GDM1 (cell line): ENCODE measurements at places on chromosomes 1 and 21.

GRCh38 chr1:199619223-199619622, 408.3 kb upstream of the NR5A2 start:
- no peak for DNase-seq

DNA sequence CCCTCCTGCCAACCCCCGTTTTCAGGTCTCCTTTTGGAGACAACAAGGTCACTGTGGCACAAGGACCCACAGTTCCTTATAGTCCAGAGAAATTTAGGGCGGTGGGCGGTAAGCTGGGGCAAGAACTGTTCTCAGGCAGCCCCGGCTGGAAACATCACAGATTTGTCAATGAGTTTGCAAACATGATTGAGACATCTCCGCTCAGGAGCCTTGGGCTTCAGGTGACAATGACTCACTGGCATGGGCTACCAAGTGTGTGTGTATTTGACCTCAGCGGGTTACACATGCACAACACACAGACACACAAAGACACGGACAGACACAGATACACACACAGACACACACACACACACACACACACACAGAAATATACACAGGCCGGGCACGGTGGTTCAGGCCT, 58.2 kb upstream of the ABCG1 start:
- DNase-seq, result no peak

- no peak for DNase-seq
Measured at GRCh38 chr21:25965951-25966707, 204.4 kb downstream of the APP start.

DNA sequence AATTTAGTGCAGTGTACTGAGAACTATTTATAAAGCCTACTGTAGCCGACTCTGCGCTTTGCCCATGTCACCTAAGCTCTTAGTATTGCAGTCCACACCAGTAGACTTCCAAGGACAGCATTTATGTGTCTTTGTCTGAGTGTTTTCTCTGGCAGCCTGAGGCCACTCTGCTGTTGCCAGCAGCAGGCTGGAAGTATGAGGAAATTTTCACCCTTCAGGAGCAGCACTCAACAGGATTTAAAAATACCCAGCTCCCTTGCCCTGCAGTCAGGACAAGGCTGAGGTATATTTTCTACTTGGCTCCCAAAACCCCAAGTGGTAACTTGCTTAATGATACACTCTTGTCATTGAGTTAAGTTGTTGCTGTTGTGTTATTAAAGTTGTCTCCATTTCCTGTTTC, 230.1 kb downstream of the SRGAP2C start:
- no peak for DNase-seq

DNA sequence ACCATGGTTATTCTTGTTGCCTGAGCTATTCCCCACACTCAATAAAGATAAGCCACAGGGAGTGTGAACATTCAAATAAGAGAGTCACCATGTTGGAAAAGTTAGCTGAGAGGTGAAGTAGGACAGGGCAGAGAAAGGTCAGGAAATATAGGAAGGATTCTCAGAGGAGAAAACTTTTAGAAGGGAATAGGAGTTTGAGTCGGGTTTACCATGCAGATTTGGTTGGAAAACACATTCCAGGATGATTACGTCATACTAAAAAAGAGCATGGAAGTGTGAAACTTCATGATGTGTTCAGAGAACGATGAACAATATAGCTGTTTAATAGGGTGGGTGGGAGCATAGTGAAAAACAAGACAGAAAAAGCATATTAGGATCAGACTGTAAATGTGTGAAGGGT, 1125.3 kb upstream of the ADGRL2 start:
- DNase-seq, result no peak

GRCh38 chr1:43570277-43570676, 39.6 kb downstream of the PTPRF start:
- no peak for DNase-seq

- no peak for DNase-seq
Measured at GRCh38 chr1:2865571-2866421, 64.3 kb upstream of the TTC34 start.

- no peak for DNase-seq
Measured at GRCh38 chr1:166140251-166140650, 26.6 kb downstream of the FAM78B start.

- DNase-seq, result no peak
Measured at GRCh38 chr1:83760226-83761021, 238.5 kb downstream of the TTLL7 start.

GRCh38 chr1:211739671-211740411, 64.4 kb upstream of the NEK2 start:
- no peak for DNase-seq

DNA sequence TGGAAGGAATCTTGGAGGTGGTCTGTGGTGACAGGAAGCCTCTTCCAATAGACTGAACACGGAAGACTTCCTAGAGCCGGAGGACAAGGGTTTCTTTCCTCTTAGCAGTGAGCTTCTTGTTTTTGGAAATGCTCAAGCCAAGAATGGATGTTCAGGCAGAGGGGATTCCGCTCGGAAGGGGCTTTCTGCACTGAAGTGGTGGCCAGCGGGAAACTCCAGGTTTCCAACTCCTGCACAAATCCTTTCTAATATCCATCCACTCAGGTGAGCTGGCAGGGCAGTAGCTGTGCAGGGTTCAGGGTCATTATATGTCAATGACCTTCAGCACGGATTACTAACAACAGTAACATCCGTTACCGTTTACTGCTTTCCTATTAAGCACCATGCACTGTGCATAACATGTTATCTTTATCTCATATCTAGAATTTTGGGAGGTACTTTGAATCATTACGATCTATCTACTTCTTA, 573 bp upstream of the CPT2 start:
- no peak for DNase-seq

DNA sequence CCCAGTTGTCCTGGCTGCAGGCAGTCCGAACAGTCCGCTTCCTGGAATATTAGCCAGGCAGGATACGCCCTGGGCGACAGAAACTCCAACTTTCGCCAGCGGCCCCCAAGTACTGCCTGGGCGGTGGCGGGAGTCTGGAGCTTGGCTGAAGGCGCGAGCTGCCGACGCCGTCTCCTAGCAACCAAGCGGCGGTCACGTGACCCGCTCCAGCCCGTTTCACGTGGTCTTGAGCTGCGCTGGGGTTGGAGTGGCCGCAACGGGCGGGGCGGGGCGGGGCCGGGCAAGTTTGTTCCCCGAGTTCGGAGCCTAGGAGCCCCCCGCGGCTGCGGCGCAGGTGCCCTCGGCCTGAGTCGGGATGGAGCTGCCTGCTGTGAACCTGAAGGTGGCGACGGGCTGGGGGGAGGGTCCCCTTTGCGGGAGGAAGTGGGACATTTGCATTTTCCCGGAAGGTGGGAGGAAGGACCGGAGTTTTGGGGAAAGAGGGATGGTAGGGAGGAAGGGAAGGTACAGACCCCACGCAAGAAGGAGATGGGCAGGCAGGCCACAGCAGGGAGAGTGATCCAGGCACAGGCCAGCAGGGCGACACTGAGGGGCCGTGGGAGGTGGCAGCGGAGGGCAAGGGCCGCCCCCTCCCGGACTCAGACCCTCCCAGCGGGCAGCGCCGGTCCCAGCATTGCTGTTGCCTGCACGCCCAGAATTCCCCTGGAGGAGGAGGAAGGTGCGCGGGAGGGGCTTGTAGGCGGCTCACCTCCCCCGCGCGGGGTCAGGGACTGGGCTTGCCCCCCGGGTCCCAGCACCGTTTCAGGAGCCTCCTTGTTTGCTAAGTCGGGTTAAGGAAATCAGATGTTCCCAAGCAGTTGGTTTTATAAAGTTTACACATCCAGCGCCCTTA, at the start of gene AGTRAP:
TSS of gene AGTRAP (plus strand) at position 283 of the 892 bp plus-strand sequence. CDS start at position 356, 73 bp downstream.
- peak; percentile 84 for DNase-seq

DNA sequence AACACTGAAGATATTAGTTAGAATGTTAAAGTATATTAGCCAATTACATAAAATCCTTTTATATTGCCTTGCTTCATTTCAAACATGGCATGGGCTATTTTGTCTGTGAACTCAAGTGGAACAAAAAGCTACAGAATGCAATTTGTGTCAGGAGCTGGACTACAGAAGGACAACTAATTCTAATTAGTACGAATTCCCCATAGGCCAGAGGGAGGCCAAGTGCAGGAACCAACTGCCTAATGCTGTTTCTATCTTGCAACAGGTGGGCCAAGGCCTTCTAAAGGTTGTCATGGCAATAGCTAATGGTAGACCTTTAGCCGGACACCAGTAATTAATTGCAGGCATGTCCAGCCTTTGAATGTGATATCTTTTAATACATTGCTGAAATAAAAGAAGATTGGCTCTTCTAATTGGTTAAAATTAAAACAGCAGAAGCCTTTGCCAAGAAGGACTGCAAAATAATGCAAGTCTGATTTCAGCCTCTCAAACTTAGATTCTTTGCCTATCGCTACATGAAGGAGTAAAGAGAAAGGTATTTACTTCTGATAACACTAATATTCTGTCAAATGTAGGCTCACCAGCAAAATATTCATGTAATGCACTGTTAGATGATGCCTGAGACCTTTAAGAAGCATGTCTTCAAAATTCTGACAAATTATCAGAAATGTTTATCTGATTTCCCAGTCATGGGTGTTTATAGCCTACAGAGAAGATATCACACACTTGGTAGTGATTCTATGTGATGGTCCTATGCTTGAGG, 232.1 kb downstream of the LMO4 start:
- no peak for DNase-seq

DNA sequence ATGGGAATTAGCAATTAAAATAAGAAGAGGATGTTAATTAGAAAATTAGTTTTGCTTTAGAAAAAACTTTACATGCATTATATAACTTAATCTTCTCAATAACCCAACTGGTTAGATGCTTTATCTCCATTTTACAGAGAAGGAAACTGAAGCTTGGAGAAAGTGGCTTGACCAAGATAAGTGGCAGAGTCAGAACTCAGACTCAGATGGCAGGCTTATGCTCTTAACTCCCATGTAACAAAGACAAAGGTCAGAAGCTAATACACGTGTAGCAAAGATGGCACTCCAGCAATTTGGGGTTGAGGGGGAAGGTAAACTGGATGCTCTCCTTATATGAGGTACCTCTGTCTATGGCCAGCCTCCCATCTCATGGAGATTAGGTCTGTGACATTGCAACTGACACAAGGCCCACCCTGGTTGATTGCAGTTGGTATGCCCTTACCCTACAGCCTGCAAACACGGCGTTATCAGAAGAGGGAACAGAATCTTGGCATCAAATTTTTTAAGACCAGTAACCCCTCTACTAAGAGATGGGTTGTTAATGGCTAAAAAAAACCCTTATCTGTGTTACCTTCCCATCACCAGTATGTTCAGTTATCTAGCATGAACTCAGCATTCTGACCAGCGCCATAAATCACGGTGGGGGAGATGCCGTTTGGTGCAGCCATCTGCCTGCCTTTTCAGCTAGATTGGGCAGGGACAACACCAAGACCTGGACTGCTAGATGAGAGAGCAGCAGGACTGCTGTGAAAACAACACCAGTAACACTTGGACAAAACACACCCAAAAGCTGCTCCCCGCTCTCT, 97.0 kb downstream of the UBR4 start:
- DNase-seq, result no peak

GRCh38 chr21:45995686-45996179, 14.2 kb downstream of the COL6A1 start:
- DNase-seq, result no peak

- no peak for DNase-seq
Measured at GRCh38 chr1:41950820-41951219, 32.1 kb upstream of the HIVEP3 start.

DNA sequence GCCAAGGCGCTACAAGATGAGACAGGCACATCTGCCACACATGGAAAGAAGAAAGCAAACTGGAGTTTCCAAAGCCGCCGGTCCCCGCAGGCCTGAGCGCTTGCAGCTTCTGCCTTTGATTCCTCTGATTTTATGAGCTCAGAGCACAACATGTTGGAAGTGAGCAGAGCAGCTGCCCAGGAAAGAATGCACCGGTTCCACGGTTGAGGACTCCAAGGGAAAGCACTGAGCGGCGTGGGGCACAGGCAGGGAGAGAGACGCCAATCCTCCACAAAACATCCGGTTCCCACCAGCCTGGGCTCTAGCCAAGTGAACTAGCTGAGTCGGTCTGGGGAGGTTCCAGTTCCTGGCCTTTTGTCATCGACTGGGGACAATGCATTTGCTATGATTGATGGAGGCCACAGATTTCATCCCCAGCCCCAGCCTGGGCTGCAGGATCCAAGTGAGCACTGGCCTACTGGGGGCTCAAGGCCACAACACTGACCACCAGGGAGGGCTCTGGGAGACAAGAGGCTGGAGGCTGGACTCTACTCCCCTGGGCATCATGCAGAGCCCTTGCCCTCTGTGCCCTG, 253.1 kb upstream of the IRF2BP2 start:
- DNase-seq, result no peak

DNA sequence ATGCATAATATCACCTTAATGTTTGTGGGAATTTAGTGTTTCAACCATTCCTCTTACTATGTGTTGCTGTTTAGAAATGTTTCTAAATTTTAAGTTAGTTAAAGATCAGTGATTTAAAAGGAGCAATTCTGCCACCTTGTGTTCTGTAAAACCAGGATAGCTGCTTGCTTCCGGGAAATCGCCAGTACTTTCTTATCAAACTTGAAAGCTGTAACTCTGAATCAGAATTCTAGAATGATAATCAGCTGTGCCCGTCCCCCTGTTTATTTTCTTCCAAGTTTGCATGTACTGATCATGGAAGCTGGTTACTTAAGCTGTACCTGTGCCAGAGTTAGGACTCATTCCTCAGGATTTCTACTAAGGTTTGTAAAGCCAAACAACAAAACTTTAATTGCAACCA, 656.4 kb downstream of the LTN1 start:
- no peak for DNase-seq

DNA sequence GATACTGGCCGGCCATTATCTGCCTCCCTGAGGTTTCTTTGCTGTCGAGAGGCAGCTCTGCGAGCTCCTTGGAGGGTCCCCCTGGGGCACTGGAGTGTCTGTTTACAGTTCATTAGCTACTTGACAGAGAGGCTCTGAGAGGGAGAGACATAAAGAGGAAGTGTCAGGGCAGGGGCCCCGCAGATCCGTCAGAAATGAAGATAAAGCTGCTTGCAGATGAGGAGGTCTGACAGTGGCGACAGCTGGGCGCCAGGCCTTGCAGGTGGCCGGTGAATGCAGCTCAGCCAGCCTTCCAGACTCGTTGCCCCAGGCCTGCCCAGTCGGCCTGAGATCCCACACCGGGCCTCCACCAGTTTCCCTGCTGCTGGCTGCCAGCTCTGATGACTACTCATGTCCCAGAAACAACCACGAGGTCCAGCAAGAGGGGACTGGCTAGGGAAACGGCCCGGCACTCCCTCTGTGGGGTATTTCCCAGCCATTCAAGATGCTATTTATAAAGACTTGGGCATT, 84.7 kb downstream of the DISP3 start:
- peak; percentile 23 for DNase-seq

DNA sequence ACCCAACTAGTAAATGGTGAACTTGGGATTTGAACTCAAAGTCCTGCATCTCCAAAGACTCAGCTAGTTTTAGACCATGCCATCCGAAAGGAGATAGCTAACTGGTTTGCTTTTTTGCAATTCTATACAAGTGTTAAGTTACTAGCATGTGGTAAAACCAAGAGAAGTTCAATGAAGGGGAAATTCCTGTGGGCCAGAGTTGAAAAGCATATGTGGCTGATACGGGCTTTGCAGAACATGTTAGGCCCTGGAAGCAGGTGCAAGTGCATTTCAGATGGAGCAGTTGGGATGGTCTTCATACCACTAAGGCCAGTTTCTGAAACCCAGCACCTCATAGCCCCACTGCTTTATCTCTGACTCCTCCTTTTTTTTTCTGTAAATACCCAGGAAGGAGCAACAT, 620.9 kb downstream of the PLPP3 start:
- no peak for DNase-seq

- no peak for DNase-seq
Measured at GRCh38 chr1:231507476-231508355, 20.8 kb upstream of the TSNAX start.

GRCh38 chr1:7510389-7510931, 260.6 kb upstream of the VAMP3 start:
- no peak for DNase-seq
